ENCODE measurements at places on chromosomes 12 and 14.

DNA sequence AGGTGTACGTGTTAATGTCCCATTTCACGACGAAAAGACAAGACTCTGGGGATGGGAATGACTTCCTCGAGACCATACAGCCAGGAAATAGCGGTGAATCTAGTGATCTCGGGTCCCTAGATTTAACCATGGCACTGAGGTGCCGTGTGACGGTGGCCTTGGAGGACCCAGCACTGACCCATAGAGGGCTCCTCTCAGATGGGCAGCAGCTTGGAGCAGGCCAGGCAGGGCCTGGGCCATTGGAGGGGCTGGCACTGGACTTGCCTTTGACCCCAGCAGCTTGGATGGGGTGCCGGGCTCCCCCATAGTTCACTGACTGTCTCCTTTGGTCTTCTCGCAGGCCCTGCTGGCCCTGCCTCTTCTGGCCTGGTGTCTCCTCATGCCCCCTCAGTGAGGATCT is 5.4 kb downstream of the TCL1B start:
- H3K4me1 ChIP-seq, result no peaks in the 10 kb centered on the region
- H3K4me3 ChIP-seq, result no peak overlapping the region
- 0 out of 2 replicates have a peak, but pooled peaks cover 4% of the 10 kb centered on the region for H3K27me3 ChIP-seq
- no peak for DNase-seq
- no peaks in the 10 kb centered on the region for H3K36me3 ChIP-seq
- no peak overlapping the region for H3K27ac ChIP-seq

GRCh38 chr12:65811968-65812700 is 12.1 kb upstream of the HMGA2 start:
- no peak overlapping the region for H3K4me3 ChIP-seq
- H3K27me3 ChIP-seq, result no peaks in the 10 kb centered on the region
- H3K4me1 ChIP-seq, result peaks cover 17% of the 10 kb centered on the region
- no peak for DNase-seq
- H3K36me3 ChIP-seq, result no peaks in the 10 kb centered on the region
- H3K27ac ChIP-seq, result no peak overlapping the region

GRCh38 chr12:121121805-121122204 is 10.9 kb upstream of the P2RX7 start:
- peaks cover 8% of the 10 kb centered on the region for H3K4me1 ChIP-seq
- no peak overlapping the region for H3K4me3 ChIP-seq
- DNase-seq, result no peak
- H3K27me3 ChIP-seq, result no peaks in the 10 kb centered on the region

DNA sequence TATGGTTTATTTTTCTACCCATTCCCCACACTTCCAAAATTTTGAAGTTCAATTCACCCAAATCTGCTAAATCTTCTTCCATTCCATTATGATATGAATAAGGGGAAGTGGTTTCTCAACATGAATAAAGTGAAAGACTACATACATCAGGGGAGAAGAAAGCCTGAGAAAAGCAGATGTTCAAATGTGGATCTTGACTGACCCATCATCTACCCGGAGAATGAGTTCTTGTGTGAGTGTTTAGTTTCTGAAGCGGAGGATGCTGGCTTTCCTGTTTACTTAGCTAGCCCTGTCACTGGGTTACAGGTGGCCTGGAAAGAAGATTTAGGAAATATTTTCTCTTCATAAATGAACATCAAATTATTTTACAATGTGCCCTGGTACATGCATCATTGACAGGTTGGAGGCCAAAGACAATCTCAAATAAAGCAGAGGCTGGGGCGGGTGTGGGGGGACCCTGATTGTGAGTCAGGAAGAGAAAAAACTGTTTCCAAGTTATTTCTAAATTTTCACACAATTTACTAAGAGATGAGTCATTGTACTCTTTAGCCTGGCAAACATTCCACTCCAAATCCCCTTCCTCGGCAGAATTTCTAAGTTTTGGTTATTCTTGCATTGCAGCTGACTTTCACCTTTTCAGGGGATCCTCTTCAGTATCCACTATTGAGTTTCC is 135.6 kb downstream of the SLC25A21 start:
- no peak for DNase-seq
- H3K4me3 ChIP-seq, result no peak overlapping the region
- H3K27ac ChIP-seq, result no peak overlapping the region
- H3K27me3 ChIP-seq, result no peaks in the 10 kb centered on the region

DNA sequence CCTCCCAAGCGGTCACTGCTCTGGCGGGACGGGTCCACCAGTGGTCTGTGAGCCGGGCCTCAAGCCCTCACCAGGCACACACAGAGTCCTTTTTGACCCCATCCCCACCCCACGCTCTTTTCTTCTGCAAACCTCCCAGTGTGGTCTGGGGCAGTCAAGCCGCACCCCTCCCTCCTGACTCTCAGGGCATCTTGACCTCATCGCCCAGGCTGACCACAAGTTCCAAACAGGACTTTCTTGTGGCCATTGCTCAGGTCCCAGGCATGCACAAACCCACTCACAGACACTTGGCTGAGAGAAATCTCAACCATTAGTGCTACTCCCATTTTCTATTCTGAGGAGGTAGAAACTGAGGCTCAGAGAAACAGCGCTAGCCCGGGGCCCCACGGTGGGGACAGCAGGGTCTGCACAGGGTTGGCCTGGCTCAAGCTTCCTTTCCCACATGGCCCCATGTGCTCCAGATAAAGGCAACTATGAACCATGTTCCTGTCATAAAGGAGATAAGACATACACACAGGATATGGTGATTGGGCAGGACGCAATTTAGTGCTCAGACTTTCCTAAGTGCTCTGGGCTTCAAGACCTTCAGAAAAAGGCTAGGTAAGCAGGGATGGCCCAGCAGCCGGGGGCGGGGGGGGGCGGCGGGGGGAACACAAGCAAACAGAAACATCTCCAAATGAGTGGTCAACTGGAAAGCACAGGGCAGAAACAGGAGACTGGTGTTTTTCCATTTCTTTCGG is 69.6 kb downstream of the ITPK1 start:
- H3K27me3 ChIP-seq, result no peaks in the 10 kb centered on the region
- no peak overlapping the region for H3K4me3 ChIP-seq
- peaks cover 56% of the 10 kb centered on the region for H3K4me1 ChIP-seq
- H3K36me3 ChIP-seq, result 0 out of 2 replicates have a peak, but pooled peaks cover 3% of the 10 kb centered on the region

GRCh38 chr12:43317156-43317555 is 234.8 kb downstream of the ADAMTS20 start:
- no peaks in the 10 kb centered on the region for H3K4me1 ChIP-seq
- H3K36me3 ChIP-seq, result no peaks in the 10 kb centered on the region
- DNase-seq, result no peak
- no peak overlapping the region for H3K27ac ChIP-seq
- no peaks in the 10 kb centered on the region for H3K27me3 ChIP-seq

DNA sequence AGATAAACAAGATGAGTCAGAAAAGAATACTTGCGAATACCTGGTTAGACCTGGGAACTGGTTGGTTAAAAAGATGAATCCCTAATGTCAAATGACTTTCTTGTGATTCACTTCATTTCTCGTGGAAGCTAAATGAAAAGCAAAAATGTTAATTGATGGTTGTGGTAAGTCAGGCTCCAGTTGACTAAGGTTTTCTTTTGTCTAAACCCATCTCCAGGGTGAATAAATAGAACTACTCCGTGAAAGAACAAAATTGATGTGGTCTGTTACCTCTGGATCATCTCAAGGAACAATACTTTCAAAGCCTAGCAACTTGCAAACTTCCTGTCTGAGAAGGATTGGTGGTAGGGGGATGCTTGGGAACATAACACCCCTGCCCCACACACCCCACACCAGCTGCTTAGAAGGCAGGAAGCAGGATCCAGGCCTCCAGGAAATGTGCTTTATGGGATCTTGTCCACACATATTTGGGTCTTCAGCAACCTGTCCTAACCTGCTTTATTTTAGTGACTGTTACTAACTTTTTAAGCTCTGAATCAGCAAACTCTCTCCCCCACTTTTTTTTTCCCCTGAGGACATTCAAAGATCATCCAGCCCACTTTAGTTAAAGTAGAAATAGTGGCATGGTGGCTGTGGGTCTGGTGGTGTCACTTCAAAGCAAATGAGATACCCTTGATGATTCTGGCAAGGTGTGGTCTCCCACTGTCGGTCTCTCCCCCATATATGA is 60.4 kb upstream of the PTHLH start:
- H3K27me3 ChIP-seq, result no peaks in the 10 kb centered on the region
- H3K4me1 ChIP-seq, result peaks cover 16% of the 10 kb centered on the region
- no peak overlapping the region for H3K27ac ChIP-seq
- DNase-seq, result no peak

- no peak overlapping the region for H3K27ac ChIP-seq
- H3K4me1 ChIP-seq, result peaks cover 2% of the 10 kb centered on the region
- H3K27me3 ChIP-seq, result no peaks in the 10 kb centered on the region
- peak overlapping the region; percentile 61 for H3K4me3 ChIP-seq
- DNase-seq, result no peak
- peaks cover 2% of the 10 kb centered on the region for H3K36me3 ChIP-seq
Observed at GRCh38 chr12:53078425-53079225, 565 bp downstream of the SPRYD3 start.

- no peaks in the 10 kb centered on the region for H3K36me3 ChIP-seq
- no peak overlapping the region for H3K4me3 ChIP-seq
- no peaks in the 10 kb centered on the region for H3K4me1 ChIP-seq
- no peak for DNase-seq
Observed at GRCh38 chr12:98274430-98275130, 240.8 kb upstream of the TMPO start.

- H3K27ac ChIP-seq, result no peak overlapping the region
- no peaks in the 10 kb centered on the region for H3K36me3 ChIP-seq
- no peaks in the 10 kb centered on the region for H3K27me3 ChIP-seq
- DNase-seq, result no peak
Observed at GRCh38 chr12:88944397-88944796, 364.1 kb upstream of the KITLG start.

DNA sequence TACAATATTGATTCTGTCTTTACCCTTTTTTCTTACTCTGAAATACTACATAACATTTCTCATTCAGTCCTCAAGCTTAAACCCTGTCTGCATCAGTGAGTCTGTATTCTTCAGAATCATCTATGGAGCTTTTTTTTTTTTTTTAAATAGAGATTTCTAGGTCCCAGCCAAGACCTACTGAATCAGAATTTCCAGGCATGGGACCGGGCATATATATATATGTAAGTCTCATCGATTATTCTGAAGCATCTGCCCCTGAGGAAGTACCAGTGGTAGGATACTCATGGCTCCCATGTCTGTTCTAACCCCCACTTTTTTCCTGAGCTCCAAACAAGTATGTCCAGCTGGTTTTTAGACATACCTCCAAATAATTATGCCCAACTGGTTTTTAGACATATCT is 6.1 kb downstream of the DDX47 start:
- DNase-seq, result no peak
- peak overlapping the region; percentile 28 for H3K27ac ChIP-seq
- H3K4me3 ChIP-seq, result no peak overlapping the region
- H3K36me3 ChIP-seq, result peaks cover 61% of the 10 kb centered on the region
- peaks cover 29% of the 10 kb centered on the region for H3K4me1 ChIP-seq
- no peaks in the 10 kb centered on the region for H3K27me3 ChIP-seq

DNA sequence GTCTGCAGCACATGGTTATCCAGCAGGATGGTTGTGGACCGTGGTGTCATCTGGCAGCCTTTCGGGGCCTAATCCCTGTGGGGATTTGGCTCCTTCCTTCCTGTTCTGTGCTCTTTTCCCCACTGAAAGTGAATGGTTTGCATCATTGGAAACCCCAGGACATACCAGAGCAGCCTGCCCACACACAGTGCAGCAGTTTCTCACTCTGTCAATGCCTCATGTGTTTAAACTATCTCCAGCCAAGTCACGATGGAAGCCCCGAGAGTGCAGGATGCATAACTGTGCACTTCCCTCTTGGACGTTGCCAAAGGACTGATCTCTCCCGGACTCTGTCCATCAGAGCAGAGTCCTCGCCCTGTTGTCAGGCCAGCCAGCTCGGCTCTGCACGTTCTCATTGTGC is 29.0 kb upstream of the AMN start:
- H3K4me3 ChIP-seq, result no peak overlapping the region
- no peaks in the 10 kb centered on the region for H3K27me3 ChIP-seq
- no peak overlapping the region for H3K27ac ChIP-seq
- no peaks in the 10 kb centered on the region for H3K36me3 ChIP-seq
- peak; percentile 15 for DNase-seq

- peaks cover 17% of the 10 kb centered on the region for H3K36me3 ChIP-seq
- H3K4me3 ChIP-seq, result no peak overlapping the region
- no peaks in the 10 kb centered on the region for H3K27me3 ChIP-seq
- peak overlapping the region; percentile 44 for H3K27ac ChIP-seq
Observed at GRCh38 chr14:69093631-69094421, 59.1 kb downstream of the DCAF5 start.

DNA sequence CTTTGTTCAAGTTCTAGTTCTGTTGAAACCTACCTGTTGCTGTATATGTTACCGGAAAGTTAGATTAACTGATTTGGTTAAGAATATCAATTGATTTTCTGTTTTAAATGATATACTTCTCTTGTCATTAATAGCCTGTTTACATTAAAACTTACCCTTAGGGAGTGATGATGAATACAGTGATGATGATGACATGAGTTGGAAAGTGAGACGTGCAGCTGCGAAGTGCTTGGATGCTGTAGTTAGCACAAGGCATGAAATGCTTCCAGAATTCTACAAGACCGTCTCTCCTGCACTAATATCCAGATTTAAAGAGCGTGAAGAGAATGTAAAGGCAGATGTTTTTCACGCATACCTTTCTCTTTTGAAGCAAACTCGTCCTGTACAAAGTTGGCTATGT is 33.0 kb downstream of the CAND1 start:
- no peaks in the 10 kb centered on the region for H3K4me1 ChIP-seq
- peaks cover 82% of the 10 kb centered on the region for H3K36me3 ChIP-seq
- no peaks in the 10 kb centered on the region for H3K27me3 ChIP-seq
- DNase-seq, result no peak
- H3K27ac ChIP-seq, result no peak overlapping the region

DNA sequence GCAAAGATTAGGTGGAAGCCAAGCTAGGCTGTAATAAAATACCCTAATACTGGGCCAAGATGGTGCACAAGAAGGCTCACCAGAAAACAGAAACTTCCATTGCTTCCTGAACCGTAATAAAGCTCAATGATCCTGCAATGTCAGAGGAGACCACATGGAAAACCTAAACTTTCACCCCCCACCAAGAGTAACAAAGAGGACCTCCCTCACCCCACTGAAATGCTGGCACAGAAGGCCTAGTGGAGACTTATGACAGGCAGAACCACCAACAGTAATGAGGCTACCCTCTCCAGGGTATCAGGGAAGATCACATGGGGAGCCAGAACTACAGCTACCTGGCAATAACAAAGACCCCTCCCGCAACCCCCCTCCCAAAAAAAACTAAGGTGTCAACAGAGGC is 43.1 kb downstream of the CEP83 start:
- H3K4me1 ChIP-seq, result no peaks in the 10 kb centered on the region

DNA sequence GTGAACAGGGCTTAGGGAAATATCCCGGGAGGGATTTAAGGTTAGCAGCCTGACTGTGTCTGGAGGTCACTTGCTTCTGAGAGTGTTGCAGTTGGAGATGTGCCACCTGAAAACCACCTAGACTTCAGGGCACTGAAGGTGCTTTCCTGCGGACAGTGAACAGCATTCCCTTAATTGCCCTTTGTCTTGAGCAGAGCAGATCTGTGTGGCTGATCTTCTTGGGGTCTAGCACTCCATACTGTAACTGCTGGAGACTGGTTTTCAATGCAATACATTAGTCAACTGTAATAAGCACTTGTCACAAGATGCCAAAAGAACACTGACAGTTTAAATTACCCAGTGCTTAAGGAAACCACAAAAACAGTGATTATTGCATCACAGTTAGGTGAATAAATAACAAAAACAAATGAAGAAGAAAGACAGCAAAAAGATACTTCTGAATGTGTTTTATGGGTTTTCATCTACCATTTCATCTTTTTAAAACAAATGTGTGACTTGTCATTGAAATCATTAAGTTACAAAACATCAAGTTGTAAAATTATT is 111.8 kb downstream of the PRIMA1 start:
- DNase-seq, result no peak

All from SJCRH30 (cell line).